ENCODE measurements at places on chromosomes 6 and 20.

DNA sequence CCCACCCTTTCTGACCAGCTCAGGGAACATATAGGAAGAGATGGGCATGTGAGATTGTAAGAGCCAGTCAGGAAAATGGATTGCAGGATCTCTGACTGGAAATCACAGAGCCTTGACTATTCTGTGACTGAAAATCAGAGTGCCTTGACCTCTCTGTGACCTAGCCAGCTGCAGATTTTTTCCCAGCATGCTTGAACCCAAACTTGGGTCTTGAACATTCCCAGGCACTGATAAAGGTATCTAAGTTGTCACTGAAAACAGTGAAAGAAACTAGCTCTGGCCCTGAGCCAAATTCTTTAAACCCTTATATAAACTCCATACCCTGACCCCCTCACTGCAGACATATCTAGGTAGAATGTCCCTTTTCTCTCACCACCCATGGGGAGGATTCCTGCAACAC lies 2.3 kb upstream of the ZNF165 start:
- DNase-seq, result no peak

- no peak for DNase-seq
Measured at GRCh38 chr6:10163203-10163962, 251.5 kb downstream of the TFAP2A start.

- DNase-seq, result no peak
Measured at GRCh38 chr6:169069356-169069755, 184.3 kb downstream of the THBS2 start.

DNA sequence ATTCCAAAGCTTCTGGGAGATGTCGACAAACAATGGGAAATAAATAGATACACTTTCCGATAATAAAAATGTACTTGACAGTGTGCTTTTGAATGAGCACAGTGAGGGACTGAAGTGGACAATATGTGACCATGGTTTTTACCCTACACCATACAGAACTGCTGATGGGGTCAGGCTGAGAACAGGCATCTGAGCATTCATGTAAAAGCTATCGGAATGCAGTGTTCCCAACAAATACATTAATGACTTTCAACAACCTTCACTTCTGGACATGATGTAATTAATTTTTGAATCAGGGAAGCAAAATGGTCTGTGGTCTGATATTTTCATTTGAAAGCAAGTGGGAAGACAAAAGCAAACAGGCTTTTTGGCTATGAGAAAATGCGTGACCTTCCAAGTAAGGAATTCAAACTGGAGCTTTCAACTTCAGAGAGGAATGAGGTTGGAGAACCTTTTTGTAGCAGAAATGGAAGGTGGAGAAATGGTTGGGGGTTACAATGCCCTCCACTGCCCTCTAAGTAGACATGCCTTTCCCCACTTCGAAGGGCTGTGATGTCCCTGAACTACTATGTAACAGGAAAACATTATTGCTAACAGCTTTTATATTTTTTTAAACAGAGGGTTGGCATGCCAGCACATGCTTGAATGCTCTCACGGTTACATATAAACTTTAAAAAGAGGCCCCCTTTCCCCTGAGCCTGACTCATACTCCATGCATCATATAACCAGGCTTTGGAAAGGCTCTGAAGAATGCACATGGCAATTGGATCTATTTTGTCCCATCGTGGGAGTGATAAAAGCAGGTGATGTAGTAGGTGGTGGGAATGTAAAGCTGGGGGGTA lies 203.5 kb upstream of the CITED2 start:
- no peak for DNase-seq

GRCh38 chr6:10205120-10205519 lies 209.8 kb downstream of the TFAP2A start:
- DNase-seq, result no peak

All from thoracic aorta (tissue), 2 donors.